MCF 10A (cell line): ENCODE measurements at places on chromosomes 16 and 17. TPM values are rescaled to one million over a fixed set of nuclear protein-coding genes. Genes with fewer than 3 reads are reported as not detected.

GRCh38 chr17:45425125-45425983 is 7.3 kb downstream of the ARHGAP27 start:
- peak; percentile 97 for DNase-seq

- DNase-seq, result no peak
Measured at GRCh38 chr17:38440614-38441397, 12.5 kb downstream of the ARHGAP23 start.

Gene HYDIN
- total RNA-seq, result 0.35 TPM in 1 of 2 replicates, not detected in the other

GRCh38 chr17:61514491-61514890 is 62.3 kb downstream of the TBX4 start:
- no peak for DNase-seq

DNA sequence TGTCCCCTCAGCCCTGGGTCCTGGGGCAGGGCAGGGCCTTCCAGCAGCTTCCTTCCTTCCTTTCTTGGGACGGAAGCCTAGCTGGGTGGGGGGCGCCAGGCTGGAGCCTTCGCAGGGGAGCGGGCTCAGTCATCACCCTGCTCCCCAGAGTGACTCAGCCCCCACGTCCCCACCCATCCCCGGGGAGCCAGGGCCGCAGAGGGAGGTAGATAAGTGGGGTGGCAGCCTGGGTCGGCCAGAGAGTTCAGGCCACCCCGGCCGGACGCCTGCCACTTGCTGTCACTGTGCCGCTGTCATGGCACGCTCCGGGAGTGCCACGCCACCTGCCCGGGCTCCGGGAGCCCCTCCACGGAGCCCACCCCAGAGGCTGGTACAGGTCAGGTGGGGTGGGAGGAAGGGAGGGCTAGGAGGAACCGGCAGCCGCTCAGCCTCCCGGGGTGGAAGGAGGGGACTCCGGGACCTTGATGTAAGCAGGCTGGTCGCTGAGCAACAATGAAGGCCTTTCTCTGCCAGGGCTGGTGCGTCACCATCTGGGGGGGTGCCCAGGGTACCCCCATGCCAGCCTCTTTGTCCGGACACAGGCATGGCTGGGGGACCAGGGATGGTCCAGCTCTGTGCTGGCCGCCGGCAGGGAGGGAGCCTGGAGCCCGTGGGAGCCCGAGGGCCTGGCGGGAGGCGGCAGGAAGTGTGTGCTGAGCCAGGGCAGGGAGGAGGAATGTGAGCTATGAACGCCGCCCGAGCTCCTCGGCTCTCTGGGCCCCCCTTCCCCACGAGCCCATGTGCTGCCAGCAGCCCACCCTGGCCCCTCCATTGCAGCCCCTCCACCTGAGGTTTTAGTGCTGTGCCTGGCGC is 6.6 kb downstream of the NHERF2 start:
- no peak for DNase-seq

- no peak for DNase-seq
Measured at GRCh38 chr16:70337814-70338213, 8.9 kb upstream of the DDX19A start.

DNA sequence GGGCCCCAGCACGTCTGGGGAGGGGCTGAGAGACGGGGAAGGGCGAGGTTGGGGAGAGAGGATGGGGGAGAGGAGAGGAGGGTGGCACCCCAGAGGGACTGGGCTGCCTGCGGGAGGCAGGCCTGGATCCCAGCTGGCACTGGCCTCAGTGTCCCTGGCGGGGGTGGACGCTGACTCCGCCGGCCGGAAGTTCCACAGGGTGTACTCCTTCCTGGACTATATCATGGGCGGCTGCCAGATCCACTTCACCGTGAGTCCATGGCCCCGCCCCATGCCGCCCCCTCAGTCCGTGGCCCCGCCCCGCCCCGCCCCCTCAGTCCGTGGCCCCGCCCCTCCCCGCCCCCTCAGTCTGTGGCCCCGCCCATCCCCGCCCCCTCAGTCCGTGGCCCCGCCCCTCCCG is 11.3 kb downstream of the CPNE7 start:
- peak; percentile 68 for DNase-seq

Gene PIK3R5
- not detected in 2 replicates for total RNA-seq

GRCh38 chr17:20266806-20267458 is 200.4 kb downstream of the LGALS9B start:
- DNase-seq, result peak; percentile 83

DNA sequence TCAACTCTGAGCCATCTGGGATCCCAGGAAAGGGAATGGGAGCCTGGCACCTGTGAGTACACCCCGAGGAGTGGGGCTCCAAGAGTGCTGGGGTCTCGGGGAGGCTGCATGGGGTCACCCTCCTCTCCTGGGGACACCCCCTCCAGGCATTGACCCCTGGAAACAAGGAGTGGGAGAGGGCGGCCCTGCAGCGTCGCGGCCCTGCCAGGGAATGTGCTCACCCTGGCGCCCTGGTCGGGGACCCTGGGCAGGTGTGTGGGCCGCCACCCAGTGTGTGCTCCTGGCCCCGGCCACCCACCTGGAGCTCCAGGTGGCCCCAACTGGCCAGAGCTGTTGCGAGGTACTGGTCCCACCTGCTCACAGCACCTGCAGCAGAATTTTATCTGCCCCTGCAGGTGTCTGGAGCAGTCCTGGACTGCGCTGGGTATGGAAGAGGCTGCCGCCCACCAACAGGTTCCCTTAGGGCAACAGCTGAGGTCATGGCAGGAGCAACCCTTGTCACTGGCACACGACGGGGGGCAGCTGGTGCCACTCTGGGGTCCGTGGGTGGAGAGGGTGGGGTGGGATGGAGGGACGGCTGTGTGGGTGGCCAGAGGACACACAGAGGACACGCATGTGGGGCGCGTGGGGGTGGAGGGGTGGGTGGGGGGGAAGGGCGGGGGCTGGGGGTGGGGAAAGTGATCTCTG is 5.4 kb upstream of the PABPN1L start:
- no peak for DNase-seq

Gene TBC1D3C
- total RNA-seq, result 3.4 TPM in 1 of 2 replicates, not detected in the other

Gene SMARCD2
- 43.7 and 54.6 TPM in 2 replicates for total RNA-seq

GRCh38 chr17:60165971-60166370 is 16.2 kb downstream of the CA4 start:
- DNase-seq, result no peak

- no peak for DNase-seq
Measured at GRCh38 chr17:33966410-33967059, 288.6 kb upstream of the CCL2 start.

DNA sequence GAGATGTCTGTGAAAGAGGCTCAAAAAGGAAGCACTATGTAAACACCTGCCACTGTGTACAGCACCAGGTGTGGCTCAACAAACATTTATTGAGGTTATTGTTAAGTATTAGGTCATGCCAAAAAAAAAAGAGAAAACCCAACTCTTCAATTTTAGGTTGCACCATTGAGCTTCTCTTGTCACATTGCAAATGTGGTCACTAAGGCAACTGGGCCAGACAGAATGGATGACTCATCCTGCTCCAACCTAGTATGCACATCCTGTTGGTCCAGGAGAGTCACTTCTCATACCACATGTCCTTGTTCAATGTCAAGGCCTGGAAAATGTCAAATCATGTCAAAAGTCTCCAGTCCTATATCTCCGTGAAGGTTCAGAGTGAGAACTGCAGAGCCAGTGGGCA is 25.0 kb downstream of the HOXB1 start:
- peak; percentile 76 for DNase-seq

Gene KIF18B
- total RNA-seq, result 11.2 and 17.5 TPM in 2 replicates

Gene P2RX1
- total RNA-seq, result not detected in 2 replicates

DNA sequence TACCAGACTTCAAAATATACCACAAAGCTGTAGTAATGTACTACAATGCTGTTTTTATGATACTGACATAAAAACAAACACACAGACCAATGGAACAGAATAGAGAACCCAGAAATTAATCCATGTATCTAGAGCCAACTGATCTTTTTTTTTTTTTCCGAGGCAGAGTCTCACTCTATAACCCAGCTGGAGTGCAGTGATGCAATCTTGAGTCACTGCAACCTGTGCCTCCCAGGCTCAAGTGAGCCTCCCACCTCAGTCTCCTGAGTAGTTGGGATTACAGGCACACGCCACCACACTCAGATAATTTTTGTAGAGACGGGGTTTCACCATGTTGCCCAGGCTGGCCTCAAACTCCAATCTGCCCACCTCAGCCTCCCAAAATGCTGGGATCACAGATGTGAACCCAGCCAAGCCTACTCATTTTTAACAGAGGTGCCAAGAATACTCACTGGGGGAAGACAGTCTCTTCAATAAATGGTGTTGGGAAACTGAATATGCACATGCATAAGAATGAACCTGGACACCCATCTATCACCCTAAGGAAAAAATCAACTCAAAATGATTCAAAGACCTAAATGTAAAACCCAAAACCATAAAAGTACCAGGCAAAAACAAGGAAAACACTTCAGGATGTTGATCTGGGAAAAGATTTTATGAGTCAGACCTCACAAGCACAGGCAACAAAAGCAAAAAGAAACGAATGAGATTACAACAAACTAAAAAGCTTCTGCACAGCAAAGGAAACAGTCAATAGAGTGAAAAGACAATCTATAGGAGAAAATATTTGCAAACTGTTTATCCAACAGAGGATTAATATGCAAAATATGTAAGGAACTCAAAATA is 63.1 kb downstream of the STX8 start:
- peak; percentile 81 for DNase-seq

DNA sequence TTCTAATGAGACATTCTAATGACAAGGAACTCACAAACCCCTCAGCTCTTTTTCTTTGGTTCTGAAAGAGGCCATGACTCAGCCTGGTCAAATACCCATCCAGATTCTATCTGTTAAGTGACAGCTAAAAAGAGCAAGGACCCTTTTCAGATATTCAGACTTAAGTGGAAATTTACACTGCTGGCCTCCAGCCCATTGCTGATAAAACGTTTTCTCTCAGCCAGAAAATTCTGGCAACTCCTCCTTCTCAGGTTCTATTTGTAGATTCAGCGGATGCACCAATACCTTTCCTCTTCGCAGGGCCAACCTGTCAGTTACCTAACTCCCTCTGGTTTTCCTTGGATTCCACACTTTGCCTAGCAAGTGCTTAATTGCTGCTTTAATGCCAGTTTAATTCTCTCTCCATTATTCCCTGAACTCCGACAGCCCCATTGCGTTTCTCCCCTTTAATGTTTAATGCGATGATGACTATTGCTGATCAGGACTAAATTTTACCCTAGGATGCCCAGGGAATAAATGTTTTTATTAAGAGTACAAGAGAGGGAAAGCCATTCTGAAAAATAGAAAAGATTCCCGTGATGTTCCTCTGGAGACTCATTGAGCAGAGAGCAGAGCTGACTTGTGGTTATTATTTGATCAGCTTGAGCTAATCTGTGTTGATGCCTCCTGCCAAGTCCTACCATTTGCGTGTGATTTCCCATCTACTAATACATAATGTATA is 35.9 kb upstream of the TOM1L1 start:
- DNase-seq, result no peak

- no peak for DNase-seq
Measured at GRCh38 chr16:23160574-23160973, 11.3 kb upstream of the USP31 start.

DNA sequence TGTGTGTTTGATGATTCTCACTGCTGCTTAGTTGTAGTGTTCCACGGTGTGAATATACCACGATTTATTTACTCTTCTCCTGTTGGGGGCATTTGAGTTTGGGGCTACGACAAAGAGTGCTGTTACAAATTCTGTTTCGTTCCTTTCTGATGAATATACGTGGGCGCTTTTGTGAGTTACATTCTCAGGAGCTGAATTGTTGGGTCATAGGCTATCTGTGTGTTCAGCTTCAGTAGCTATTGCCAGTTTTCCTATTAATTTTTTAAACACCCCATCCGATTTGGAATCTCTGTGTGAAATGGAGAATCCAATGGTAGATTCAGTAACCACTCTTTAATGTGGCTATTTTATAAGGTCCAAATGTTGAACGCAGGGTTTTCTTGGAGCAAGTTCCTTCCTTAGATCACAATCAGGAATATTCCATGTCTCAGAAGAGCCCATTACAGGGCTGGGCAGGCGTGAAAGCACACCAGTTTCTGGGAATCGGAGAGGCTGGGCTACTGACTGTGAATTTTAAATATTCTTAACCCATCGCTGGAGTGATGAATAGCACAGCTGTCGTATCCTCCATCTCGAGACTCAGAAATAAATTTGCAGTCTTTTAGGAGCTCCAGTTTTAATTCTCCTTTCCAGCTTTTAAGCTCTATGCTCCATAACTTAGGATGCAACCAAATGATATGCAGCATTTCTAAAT is 115.9 kb downstream of the PITPNC1 start:
- no peak for DNase-seq

DNA sequence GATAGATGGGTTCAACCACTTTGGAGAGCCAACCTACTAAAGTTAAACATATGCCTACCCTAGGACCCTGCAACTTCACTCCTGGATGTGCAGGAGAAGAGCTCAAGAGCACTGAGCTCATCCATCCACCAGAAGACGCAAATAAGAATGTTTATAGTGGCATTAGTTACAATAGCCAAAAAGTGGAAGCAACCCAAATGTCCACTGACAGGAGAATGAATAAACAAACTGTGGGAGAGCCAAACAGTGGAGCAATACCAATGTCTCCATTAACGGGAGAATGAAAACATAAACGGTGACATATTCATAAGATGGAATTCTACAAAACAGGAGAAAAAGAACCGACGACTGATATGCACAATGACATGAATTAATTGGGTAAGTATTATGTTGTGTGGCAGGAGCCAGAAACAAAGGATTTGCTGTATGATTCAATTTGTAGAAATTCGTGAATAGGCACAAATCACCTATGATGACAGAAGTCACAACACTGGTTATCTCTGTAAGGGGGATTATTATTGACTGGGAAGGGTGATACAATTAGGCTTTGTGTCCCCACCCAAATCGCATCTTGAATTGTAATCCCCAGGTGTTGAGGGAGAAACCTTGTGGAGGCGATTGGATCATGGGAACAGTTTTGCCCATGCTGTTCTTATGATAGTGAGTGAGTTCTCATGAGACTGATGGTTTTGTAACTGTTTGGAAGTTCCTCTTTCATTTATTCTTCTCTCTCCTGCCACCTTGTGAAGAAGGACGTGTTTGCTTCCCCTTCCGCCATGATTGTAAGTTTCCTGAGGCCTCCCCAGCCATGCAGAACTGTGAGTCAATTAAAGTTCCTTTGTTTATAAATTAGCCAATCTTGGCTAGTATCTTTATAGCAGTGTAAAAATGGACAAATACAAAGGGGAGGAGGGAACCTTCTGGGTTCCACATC is 57.9 kb upstream of the PLCG2 start:
- DNase-seq, result no peak

Gene EXOSC6
- 49.8 and 83.9 TPM in 2 replicates for total RNA-seq

DNA sequence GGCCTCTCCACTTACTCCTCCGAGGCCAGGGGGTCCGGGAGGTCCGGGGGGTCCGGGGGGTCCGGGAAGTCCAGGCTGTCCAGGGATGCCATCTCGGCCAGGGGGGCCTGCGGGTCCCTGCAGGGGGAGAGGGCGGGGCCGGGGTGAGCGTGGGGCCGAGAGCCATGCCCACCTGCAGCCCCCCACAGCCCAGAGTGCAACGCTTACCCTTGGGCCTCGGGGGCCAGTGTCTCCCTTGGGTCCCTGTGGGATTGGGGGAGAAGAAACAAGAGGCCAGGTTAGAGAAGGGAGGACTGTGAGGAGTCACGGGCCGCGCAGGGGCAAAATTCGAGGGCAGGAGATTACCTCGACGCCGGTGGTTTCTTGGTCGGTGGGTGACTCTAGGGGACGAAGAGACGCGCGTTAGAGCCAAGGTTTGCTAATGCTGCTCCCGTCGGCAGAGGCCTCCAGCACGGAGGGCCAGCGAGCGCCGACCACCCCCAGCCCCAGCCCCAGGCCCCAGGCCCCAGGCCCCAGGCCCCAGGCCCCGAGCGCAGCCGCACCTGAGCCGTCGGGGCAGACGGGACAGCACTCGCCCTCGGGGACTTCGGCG is 2.1 kb downstream of the COL1A1 start:
- DNase-seq, result no peak
